Brain (organoid and tissue), 16 donors: ENCODE measurements at places on chromosomes 2 and 18.
A peak's percentile ranks its signal among the peaks of the same experiment; 100 is the strongest.

- no peak for DNase-seq
Measured at GRCh38 chr2:121194626-121195025, 90.4 kb downstream of the TFCP2L1 start.

DNA sequence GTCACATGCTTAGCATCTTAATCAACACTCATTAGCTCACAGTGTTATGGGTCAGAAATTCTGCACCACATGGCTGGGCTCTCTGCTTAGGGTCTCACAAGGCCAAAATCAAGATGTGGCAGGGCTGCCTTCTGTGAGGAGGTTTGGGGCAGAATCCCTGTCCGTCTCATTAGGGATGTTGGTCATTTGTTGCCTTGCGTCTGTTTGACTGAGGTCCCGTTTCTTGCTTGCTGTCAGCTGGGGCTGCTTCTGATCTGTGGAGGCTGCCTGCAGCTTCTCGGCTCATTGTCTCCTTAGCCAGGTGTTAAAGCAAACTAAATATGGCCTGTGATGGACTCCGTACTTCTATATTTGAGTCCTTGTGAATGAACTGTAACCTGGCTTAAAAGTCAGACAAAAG lies 146.5 kb downstream of the NDUFA10 start:
- DNase-seq: peak; percentile 19

DNA sequence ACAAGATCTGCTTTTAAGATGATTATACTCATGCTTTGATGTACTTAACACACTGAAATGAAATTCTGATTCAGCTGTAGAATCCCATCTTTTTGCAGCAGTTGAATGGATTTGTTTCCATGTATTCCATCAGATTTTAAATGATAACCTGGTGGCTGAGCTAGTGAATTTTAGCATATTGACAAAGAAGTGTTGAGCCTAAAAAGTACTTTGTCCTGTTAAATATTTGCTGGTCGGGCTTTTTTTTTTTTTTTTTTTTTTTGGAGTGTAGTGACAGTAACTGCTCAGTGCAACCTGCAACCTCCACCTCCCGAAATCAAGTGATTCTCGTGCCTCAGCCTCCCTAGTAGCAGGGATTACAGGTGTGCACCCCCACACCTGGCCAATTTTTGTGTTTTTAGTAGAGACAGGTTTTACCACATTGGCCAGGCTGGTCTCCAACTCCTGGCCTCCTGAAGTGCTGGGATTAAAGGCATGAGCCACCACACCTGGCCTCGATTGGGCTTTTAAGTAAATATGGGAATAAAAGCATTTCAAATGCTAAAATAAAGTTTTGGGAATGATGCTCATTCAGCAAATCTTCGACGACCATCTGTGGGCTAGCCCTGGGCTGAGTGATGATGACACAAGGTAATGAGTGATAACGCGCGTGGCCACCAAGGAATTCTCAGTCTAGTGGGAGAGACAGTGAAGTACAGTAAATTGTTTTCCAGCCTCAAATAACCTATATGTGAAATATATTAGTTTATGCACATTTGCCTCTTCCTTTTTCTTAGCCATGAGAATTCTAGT lies 2.2 kb downstream of the ELP2 start:
- no peak for DNase-seq

GRCh38 chr18:62026586-62026985 lies 133.8 kb upstream of the RNF152 start:
- no peak for DNase-seq

DNA sequence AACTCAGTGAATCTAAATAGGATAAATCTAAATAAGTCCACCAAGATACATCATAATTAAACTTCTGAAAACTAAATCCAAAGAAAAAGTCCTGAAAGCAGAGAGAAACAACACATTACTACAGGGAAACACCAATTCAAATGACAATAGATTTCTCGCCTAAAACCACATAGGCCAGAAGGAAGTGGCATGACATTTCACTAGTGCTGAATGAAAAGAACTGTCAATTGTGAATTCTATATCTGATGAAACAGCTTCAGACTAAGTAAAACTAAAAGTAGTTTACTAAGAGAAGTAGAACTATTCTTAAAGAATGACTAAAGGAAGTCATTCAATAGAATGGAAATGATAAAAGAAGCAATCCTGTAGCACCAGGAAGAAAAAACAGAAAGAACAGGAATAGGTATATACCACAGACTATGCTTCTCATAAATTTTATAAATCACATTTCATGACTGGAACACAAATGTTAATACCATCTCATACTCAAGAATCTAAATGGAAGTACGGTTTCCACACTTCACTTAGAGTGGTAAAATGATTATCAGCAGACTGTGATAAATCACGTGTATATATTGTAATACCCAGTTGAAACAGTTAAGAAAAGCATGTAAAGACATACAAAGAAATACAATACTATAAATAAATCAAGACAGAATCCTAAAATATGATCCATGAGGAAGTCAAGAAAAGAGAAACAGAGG lies 46.4 kb downstream of the ASXL2 start:
- DNase-seq: no peak
